ENCODE measurements at places on chromosomes 2 and 18.

- DNase-seq, result no peak
These were observed 313.8 kb downstream of the LNPK start for GRCh38 chr2:175688243-175688642.

- no peak for DNase-seq
These were observed 264.5 kb downstream of the GPD2 start for GRCh38 chr2:156700681-156701080.

GRCh38 chr2:201358684-201359083 lies 1.5 kb upstream of the FLACC1 start:
- no peak for DNase-seq

GRCh38 chr2:600542-601386 lies 76.4 kb downstream of the TMEM18 start:
- DNase-seq, result no peak

GRCh38 chr2:98909317-98910211 lies 26.5 kb downstream of the CRACDL start:
- peak; percentile 97 for DNase-seq

DNA sequence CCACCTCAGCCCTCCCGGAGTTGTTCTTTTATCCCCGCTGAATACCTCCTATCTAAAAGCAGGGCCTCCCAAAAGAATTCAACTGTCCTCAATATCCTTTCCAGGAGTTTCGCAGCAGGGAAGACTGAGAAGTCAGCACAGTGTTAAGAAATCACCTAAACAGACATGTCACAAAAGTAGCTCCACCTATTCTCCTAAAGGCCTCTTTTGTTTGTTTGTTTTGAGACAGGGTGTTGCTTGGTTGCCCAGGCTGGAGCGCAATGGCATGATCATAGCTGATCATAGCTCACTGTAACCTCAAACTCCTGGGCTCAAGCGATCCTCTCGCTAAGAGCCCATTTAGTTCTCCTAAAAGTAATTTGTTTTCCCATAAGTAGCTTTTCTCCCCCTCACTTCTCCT lies 53.8 kb downstream of the TEX44 start:
- DNase-seq, result no peak

DNA sequence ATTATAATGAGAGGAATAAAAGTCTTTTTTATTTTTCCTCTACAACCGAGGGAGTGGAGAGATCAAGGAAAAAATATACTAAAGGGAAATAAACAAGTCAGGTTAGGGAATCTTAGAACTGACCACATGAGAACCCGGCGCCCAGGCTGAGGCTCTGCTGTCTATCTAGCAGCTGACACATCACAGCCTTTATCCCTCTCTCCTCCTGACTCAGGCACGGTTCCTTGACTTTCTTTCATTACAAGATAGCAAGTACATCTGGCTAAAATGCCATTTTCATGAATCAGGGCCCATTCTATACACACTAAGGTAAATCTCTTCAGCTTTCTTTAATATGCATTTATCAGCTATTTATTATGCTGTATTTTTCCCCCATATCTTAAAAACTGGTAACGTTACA lies 296.0 kb downstream of the TMX3 start:
- no peak for DNase-seq

DNA sequence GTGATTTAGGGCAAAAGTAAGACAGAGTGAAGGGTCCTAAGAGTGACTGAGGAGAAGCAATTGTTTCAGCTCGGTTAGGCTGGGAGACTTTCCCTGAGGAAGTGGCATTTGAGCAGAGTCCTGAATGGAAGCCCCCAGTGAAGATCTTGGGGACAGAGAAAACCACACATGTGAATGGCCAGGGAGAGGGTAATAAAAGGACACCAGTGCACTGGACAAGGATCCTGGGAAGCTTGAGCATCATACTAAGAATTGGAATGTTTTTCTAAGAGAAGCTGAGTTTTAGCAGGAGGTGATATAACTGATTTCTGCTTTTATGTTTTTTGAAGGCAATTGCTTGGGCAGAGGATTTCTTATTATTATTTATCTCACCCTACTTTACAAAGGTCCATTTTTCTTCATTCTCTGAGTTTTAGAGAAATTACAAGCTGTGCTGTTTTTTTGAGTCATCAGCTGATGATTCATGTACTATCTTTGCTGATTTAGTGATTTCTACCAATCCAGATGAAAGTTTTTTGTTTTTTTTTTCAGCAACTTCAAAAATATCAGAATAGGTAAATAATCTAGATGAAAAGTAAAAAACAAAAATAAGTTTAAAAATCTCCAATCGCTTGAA lies 43.5 kb downstream of the MFSD6 start:
- DNase-seq, result no peak

GRCh38 chr2:20001361-20001863 lies 11.1 kb downstream of the MATN3 start:
- DNase-seq, result no peak

GRCh38 chr18:47815486-47816270 lies 114.8 kb downstream of the SMAD2 start:
- no peak for DNase-seq

GRCh38 chr2:120513776-120514357 lies 167.9 kb downstream of the INHBB start:
- DNase-seq, result no peak

DNA sequence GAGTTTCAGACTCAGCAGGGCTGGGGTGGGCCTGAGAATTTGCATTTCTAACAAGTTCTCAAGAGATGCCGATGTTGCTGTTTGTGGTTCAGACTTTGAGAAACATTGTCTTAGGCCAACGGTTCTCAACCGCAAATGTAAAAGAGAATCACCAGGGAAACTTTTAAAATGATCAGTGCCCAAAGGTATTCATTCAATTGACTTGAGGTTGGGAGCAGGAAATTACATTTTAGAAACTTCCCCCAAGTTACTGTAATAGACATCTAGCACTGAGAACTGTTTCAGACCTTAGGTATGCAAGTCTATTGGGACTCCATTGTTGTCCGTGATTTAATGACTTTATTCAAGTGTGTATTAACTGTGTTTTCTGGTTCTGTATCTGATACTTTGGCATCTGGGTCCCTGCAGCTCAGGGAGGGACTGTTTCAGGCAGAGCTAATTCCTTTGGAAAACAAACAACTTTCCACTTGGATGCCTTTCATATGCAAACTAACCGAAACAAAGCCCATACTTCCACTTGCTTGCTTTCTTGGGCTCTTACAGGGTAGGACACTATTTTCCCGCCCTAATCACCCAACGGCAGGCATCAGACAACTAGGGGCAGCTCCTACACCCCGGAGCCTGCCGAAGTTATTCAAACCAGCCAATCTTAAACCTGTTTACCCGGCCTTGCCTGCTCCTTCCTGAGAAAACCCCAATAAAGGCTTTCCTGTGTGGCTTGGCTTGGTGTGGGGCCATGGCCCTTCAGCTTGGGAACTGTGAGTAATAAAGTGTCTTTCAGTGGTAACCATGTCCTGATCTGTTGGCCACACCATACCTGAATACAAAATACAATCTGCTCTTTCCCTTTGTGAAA lies 97.6 kb downstream of the POLE4 start:
- no peak for DNase-seq

DNA sequence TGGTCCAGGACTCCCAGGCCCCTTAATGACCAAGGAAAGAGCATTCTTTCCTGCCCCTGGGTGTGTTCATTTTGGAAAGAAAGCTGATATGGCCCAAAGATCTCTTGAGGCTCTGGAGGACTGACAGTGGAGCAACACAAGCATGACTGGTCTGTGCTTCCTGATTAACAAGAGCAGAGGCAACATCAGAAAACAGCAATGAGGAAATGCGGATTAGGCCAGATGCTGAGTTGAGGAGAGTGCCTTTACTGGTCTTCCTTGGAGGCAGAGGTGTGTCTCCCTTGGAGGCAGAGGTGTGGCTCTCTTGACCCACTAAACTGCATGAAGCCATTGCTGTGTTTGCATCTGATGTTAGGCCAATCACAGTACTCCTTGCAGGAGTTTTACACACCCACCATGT lies 19.9 kb downstream of the IL36B start:
- no peak for DNase-seq

GRCh38 chr2:152648336-152648735 lies 68.9 kb downstream of the PRPF40A start:
- DNase-seq, result no peak

- peak; percentile 57 for DNase-seq
These were observed 113.0 kb upstream of the COPS8 start for GRCh38 chr2:236972491-236973342.

GRCh38 chr2:7430869-7431641 lies 513.8 kb downstream of the RNF144A start:
- DNase-seq, result peak; percentile 89

- DNase-seq, result no peak
These were observed 92.6 kb downstream of the RIT2 start for GRCh38 chr18:43022874-43023273.

DNA sequence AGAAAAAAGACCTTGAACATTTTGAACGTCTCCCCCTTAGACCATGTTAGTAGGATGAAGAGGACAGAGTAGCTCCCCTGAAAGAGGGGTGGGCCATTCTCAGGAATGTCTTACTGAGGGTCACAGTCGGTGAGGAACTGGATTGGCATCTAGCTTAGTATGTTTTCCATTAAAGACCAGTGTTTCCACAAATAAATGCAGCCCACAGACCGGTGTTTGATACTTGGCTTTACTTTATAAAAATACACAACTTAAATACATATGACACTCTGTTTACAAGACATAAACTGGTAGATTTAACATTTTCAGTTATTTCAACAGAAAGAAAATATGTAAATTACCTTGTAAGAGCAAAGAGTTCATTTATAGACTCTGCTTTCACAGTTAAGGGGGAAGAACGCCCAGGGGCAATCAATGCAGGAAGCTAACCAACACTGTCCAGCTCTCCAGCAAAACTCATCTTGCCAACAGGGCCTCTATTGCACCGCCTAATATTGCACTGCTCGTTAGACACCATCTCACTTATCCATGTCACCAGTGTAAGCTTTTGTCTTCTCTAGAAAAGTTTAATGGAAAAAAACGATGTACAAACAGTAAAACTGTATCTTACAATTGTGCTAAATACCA lies 23.5 kb upstream of the ADCY3 start:
- no peak for DNase-seq

- DNase-seq, result no peak
These were observed 38.7 kb upstream of the MEX3C start for GRCh38 chr18:51236225-51236624.

GRCh38 chr2:222105046-222105445 lies 193.8 kb downstream of the PAX3 start:
- DNase-seq, result no peak

DNA sequence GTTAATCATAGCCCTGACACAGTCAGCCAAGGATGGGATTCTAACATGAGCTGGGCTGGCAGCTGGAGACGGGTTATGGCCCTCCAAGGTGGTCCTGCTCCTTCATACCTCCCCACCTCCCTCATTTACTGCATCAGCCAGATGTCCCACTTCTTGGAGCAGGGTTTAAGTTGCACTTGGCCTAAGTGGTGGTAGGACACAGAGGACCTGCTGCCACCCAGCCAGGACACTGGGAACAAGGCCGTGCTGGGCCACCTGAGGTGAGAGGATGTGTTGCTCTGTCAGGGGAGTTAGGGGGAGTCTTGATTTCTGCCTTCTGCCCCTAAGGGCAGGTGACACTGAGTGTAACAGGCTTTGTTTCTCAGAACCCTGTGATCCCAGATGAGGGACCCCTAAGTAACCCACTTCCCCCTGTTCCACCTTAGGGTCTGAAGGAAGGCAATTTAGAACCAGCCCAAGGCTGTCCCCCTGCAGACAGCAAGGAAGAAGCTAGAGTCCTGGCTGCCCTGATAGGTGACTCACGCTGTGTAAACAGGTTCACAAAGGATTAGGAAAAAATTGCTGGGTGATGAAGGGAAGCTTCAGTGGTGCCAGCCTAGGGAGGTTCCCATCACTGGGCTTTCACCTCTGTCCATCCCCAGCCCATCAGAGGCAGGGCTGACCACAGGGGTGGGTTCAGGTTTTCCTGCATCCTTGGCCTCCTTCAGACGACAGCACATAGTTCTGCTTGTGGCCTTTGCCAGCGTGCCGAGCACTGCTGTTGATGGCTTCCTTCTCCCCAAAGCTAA lies 114.3 kb upstream of the MCFD2 start:
- no peak for DNase-seq

- DNase-seq, result no peak
These were observed 20.5 kb downstream of the ACOXL start for GRCh38 chr2:110752871-110753270.

- DNase-seq, result peak; percentile 24
These were observed 1.1 kb upstream of the FZD5 start for GRCh38 chr2:207770602-207771404.

- DNase-seq, result no peak
These were observed 236.4 kb downstream of the TNS1 start for GRCh38 chr2:217766356-217766755.

DNA sequence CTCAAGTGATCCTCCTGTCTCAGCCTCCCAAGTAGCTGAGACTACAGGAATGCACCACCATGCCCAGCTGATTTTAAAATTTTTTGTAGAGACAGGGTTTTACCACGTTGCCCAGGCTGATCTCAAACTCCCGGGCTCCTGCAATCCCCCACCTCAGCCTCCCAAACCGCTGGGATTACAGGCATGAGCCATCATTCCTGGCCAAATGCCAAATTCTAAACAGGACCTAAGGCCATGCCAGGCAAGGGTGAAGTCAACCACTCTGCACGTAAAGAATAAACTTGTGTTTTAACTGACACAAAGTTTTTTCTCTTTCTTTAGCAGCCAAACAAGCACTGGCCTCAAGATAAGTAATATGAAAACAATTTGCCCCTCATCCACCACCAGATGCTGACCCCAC lies 37.4 kb upstream of the SATB2 start:
- DNase-seq, result no peak
